Fibroblast of skin of right quadriceps (primary cell): ENCODE measurements at places on chromosomes 5 and 9.

GRCh38 chr5:68377733-68378132 lies 162.2 kb downstream of the PIK3R1 start:
- no peak for DNase-seq

DNA sequence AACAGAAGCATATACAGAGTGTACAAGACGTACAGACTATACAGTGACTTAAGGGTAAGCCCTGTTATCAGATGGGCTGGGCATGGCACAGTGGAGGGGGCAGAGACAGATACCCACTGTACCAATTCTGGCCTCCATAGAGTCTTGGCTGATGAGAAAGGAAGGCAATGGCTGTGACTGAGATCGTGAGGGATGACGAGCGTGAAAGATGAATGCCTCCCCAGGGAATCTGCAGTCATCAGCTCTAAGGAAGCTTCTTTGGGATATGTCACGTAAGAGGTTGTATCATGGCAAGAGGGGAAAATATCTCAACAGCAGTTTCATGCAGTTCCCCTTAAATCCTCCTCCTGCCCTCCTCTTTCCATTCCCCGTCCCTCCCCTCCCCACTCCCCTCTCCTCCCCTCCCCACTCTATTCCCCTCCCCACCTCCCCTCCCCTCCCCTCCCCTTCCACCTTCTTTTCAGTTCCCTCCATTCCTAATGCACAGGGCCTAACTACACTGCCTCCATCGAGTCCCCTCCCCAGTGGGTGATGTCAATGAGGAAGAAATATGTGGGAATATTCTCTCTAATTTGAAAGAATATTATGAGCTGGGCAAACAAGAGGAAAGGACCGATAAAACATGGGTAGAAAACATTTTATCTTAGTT lies 226.4 kb upstream of the DAP start:
- DNase-seq = no peak

GRCh38 chr5:55923177-55923771 lies 71.5 kb downstream of the IL6ST start:
- peak; percentile 18 for DNase-seq

DNA sequence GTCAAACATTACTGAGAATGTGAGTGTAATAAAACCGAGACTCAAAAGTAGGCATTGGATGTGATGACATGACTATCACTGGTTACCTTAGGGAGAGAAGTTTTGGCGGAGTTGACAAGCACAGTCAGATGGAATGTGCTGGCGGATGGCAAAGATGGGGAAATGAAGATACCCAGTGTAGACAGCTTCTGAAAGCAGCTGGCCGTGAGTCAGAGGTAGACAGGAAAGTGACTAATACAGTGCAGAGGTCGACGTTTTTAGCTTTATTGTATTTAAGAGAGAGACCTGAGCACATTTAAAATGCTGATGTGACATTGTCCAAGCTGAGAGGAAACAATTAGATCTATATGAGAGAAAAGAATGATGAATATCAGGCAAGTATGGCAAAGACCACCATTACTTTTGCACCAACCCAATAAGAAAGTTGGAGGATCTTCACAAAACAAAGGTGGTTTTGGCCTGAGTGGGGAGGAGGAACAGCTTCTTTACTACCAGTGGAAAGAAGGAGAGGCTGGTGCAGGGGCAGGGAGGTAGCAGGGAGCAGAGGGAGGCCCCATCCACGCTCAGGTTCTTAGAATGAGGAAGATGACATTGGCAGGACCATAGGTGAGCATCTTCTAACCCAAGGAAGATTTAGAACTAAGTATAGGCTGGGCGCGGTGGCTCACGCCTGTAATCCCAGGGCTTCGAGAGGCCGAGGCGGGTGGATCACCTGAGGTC lies 36.7 kb upstream of the KCNIP1 start:
- DNase-seq = peak; percentile 89

GRCh38 chr5:137935694-137936093 lies 46.4 kb downstream of the PKD2L2 start:
- no peak for DNase-seq

- DNase-seq = no peak
Observed at GRCh38 chr5:107524111-107524510, 146.6 kb downstream of the EFNA5 start.

GRCh38 chr9:75242426-75242825 lies 154.1 kb downstream of the OSTF1 start:
- no peak for DNase-seq

DNA sequence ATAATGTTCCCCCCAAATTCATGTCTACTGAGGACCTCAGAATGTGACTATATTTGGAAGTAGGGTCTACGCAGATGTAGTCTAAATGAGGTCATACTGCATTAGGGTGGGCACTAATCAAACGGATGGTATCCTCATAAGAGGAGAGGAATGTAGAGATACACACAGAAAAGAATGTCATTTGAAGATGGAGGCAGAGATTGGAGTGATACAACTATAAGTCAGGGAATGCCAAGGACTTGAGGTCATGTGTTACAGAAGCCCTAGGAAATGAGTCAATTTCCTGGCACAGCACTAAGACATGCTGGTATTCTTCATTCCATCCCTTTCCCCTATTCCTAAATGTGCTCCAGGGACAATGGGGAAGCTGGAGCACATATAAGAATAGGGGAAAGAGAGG lies 758 bp upstream of the PDCD1LG2 start:
- DNase-seq = peak; percentile 99

GRCh38 chr5:112584781-112585180 lies 152.9 kb upstream of the APC start:
- no peak for DNase-seq

- no peak for DNase-seq
Observed at GRCh38 chr5:142016556-142016955, 3.7 kb upstream of the GNPDA1 start.

DNA sequence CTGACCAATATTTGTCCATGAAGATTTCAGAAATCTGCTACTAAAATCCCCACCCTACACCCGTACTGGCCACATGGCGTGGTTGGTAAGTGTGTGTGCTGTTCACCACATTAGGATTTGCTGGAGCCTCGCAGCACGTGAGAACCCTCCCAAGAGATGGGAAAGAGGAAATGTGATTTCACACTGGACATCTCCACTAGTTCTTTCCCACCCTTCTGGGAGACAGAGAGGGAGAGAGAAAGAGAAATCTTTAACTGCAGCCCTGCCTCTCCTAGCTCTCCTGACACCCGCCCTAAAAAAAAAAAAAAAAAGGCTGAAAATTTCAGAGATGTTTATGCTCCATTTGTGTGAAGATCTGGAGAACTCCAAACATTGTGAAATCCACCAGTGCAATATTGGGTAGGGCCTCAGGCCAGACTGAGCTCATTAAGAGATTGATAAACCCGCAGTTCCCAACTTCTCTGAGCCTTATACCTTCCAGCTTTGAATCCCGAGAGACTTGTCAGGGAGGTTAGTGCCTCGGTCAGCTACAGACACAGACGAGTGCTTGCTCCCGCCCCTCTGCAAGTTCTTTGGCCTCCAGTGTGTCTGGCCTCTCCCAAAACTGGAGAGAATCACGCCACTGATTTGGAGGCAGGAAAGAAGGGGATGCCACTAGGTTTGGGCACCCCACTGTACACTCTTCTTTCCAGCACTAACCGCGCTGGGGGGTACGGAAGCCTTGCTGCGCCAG lies 1.9 kb downstream of the SPRY4 start:
- DNase-seq = peak; percentile 64

DNA sequence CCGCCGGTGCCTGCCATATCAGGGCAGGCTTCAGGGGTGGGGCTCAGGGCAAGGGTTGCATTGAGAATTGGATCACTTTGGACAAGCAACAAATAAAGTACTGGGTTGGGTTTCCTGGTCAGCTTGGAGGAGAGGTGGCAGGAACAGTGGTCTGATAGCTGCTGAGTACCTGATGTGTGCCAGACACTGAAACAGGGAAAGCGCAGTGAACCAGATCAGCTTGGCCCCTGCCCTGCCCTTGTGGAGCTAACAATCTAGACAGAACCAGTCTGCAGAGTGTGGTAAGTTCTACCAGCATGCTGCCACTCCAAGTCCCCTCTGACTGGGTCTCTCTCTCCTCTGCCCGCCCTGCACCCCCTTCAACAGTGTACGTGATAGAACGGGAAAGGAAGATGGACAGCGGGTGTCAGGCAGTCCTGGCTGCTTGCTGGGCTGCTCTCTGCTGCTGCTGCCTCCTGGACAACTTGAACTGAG lies 53.4 kb downstream of the CYSTM1 start:
- no peak for DNase-seq

GRCh38 chr9:127898433-127899127 lies 823 bp downstream of the ST6GALNAC6 start:
- peak; percentile 90 for DNase-seq

DNA sequence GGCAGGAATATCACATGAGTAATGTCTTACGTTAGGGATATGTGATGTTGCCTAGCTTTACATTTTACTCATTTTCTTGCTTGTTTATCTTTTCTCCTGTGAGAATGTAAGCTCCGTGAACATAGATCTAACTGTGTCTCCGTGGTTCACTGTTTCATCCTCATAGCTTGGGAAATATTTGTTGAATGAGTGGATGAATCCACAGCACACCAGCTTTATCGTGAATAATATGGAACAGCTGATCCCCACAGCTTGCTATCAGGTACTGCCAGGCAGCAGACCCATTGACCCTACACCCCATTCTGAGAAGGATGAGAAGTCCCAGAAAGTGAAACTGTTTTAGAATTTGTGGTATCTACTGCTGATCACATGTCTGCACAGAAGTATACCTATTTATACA lies 106.8 kb upstream of the FBN2 start:
- DNase-seq = peak; percentile 91

GRCh38 chr5:72241346-72242003 lies 78.6 kb downstream of the MRPS27 start:
- DNase-seq = no peak

DNA sequence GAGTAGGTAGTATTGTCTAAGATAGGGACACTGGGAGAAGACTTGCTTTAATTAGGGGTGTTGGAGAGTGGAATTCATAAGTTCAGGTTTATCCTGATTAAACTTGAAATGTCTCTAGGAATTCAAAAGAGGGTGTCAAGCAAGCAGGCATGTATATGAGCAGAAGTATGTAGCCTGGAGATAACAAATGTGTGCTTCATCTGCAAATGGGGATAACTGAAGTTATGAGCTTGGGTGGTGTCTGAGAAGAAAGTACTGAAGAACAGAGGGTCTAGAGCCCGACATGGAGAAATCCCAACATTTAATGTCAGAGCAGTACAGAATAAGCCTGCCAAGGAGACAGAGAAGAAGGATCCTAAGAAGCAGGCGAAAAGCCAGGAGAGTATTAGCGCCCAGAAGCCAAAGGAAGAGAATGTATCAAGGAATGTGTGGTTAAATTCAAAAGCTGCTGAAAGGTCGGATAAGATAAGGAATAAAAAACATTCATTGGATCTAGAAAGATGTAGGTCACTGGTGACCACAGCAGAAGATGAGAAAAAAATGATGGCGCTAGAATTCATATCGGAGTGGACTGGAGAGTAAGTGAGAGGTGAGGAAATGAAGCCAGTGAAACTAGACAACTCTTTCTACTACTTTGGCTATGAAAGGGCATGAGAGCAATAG lies 401.5 kb upstream of the PIK3R1 start:
- DNase-seq = peak; percentile 17

- no peak for DNase-seq
Observed at GRCh38 chr9:93263334-93264229, 79.6 kb downstream of the WNK2 start.

- DNase-seq = no peak
Observed at GRCh38 chr9:35835766-35836165, 6.7 kb downstream of the TMEM8B start.

- no peak for DNase-seq
Observed at GRCh38 chr5:94175912-94176311, 434.5 kb upstream of the POU5F2 start.

- peak; percentile 1 for DNase-seq
Observed at GRCh38 chr5:44770780-44771717, 37.7 kb upstream of the MRPS30 start.

GRCh38 chr9:129655696-129656095 lies 9.8 kb upstream of the PRRX2 start:
- no peak for DNase-seq

GRCh38 chr9:34289159-34289558 lies 39.9 kb downstream of the KIF24 start:
- DNase-seq = no peak

DNA sequence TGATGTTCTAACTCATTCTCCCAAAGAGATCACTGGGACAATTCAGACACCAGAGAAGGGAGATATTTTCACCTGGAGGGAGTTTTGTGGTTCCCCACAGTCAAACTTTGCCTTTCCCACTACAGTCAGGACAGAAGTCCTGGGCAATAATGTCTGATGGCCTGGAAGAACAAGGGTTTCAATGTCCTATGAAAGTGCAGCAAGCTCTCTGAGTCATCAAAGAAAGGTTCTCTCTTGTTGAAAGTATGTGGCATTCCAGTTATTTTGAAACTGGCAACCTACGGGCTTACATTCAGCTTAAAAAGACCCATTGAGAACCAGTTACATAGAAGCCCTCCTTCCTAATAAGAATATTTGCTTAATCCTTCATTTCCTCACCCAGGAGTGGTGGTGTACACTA lies 103.9 kb downstream of the INSYN2B start:
- DNase-seq = peak; percentile 35

GRCh38 chr5:91106842-91107511 lies 276.1 kb downstream of the ARRDC3 start:
- DNase-seq = no peak

DNA sequence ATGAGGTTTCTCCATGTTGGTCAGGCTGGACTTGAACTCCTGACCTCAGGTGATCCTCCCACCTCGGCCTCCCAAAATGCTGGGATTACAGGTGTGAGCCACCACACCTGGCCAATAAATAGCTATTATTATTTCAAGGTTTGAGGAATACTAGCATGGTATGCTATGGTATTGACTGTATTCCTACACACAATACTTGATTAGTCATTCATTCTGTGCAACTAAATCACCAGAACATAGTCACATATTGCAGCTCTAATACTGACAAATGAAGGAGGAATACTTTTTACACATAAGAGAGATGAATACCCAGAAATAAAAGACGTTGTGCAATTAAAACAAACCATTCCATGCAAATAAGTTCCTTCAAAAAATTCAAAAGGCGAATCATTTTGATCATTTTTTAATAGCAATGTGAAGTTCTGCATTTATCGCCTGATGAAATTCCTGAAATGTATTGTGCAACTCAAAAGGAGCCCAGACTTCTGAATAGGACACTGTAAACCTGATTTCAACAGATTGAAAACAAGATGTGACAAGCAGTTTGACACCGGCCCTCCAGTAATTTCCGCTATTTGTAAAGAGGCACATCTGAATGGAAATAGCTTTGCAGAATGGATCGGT lies 687.4 kb upstream of the SEMA6A start:
- DNase-seq = no peak

DNA sequence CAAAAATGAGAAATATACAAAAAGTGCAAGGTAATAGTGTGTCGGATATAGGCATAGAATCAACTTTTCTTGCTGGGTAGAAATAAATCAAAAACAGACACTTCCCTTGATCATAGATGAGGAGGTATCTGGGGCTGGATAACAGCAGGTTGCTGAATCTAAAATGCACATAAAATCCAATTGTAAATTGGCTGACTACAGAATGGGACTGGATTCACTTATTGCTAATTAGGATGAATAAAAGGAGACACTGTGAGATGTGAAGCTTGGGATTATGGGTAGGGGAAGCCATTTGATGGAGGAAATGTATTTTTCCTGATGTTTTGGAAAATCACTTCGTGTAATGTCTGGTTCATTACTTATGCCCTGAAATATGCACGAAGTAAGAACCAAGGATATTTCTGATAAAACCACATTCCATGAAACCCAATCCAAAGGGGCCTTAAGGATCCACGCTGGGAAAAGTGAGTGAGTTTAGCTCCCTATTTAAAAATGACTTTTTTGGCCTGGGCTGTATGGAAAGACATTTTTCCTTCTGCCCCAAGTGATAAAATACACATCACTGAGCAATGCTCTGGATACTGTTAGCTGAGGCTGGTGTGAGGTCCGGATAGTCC lies 136.1 kb downstream of the MARCHF11 start:
- DNase-seq = no peak
